ENCODE measurements at places on chromosomes 13 and 19.

- no peak for DNase-seq
Measured at GRCh38 chr13:32525766-32526165, 12.8 kb downstream of the N4BP2L2 start.

GRCh38 chr19:2628597-2628996 lies 73.9 kb downstream of the GNG7 start:
- no peak for DNase-seq

- no peak for DNase-seq
Measured at GRCh38 chr19:4385291-4386040, 14.9 kb downstream of the SH3GL1 start.

DNA sequence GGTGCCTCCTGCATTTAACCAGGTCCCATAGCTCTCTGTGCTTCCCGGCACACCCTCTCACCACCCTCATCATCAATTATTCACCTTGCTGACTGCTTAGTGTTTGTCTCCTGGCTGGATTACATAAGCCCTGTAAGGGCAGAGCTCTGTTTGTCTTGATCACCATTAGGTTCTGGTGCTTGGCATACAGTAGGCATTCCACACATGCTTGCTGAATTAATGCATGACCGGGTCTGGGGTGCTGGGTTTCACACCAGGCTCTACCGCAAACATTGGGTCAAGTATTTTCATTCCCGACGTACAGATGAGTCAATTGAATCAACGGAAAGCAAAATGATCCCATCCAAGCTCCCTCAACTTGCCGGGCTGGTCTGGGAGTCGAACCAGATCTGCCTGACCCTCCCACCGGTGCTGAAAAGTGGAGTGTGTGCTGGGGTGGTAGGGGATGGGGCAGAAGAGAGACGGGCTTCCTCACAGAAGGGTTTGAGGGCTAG lies 28.5 kb downstream of the VAV1 start:
- peak; percentile 66 for DNase-seq

DNA sequence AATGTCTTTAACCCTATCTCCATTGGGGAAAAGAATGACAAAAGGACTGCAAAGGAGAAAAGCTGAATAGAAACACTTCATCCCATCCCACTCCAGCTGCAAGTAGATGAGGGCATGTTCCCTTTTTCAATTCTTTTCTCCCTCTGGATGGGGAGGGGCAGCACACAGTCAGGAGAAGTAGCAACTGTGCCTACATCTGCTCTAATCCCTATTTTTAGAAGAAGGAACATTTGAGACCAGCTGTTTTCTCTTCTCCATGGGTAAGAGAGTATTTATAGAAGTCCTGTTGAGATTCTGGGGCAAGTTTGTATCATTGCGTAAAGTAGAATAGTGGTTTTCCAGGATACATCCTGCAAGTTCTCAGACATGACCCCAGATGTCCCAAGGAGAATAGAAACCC lies 9.3 kb upstream of the GTF3A start:
- DNase-seq = no peak

- no peak for DNase-seq
Measured at GRCh38 chr13:78193846-78194245, 275.2 kb upstream of the EDNRB start.

Data from ACHN (cell line).